Amygdala (tissue), 56 donors: ENCODE measurements at places on chromosomes 7 and 10.

DNA sequence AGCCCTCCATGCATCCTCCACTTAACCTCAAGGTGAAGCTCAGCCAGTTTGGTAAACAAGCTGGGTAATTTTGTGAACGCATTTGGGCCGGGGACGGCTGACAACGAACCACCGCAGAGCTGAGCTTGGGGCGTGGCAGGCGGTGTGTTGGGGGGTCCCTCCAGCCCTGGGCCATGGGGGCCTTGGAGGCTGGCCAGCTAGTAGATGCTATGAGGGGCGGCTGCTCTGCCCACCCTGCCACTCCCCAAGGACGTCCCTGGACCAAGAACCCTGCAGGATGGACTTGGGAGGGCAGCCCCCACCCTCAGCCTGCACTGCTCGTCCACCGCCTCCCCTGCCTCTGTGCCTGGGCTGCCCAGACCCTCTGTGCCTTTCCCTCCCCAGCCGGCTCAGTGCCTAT is 12.0 kb upstream of the SCART1 start:
- DNase-seq = no peak

GRCh38 chr10:37763132-37763531 is 94.3 kb downstream of the ZNF248 start:
- DNase-seq = no peak

DNA sequence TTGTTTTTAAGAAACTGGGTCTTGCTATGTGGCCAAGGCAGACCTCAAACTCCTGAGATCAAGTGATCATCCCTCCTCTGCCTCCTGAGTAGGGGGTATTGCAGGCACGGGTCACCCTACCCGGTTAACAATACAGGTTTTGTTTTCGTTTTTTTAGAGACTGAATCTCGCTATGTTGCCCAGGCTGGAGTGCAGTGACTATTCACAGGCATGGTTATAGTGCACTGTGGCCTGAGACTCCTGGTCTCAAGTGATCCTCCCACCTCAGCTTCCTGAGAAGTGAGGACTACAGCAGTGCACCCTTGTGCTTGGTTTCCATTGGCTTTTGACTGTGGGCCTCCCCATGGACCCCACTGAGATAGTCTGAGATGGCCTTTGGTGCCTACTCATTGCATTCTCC is 3.8 kb upstream of the TRIM24 start:
- DNase-seq = no peak

GRCh38 chr7:75842836-75843446 is 29.3 kb upstream of the CCL24 start:
- DNase-seq = peak; percentile 1

DNA sequence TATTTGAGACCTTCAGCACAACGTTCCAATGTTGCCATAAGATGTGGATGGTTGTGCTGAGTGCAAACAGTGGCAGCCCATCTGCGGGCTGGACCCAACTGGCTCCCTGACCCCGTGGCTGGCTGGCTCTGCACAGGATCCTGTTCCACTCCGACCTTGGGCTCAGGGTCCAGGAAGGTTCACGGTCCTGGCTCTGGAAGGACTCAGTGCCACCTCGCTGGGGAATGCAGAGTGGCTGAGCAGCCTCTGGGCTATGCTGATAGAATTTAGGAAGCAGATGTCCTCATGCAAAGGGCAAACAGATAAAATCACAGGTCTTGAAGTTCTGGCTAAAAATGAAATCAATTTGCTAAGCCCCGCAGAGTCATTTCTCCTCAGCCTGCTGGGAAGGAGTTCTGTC is 171.6 kb downstream of the PIP4K2A start:
- no peak for DNase-seq

GRCh38 chr7:77791956-77792355 is 6.3 kb downstream of the TMEM60 start:
- no peak for DNase-seq

- DNase-seq = no peak
These were observed 205.9 kb downstream of the SEC23IP start for GRCh38 chr10:120098232-120098930.

- no peak for DNase-seq
These were observed 75.8 kb downstream of the LSMEM1 start for GRCh38 chr7:112556633-112557032.

DNA sequence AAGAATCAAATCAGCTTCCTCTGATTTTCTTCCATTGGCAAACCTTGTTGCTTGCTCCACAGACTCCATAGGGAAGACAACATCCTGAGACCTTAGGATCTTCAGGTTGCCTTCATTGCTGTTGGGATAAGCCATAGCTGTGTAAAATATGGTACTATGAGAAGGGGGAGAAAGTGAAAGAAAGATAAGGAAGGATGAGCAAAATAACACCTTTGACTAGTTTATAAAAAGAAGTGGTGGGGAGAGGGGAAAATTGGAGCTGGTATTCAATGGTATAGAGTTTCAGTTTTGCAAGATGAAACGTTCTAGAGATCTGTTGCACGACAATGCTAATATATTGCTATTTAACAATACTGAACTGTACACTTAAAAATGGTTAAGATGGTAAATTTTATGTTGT is 180.4 kb upstream of the PHYHIPL start:
- no peak for DNase-seq

DNA sequence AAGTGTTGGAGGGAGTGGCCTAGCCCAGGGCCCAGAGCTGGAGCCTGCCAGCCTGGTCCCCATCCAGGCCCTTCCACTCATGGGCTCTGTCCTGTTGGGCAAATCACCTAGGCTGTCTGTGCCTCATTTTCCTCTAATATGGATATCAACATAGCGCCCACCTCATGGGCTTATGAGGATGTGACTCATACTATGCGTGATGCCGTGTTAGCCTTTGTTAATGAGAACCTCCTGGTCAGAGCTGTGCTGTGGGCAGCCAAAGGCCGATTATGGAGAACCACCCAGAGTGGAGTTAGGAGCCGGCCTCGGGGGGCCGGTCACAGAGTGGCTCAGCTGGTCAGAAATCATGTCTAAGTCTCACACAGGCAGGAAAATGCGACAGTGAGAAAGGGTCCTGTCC is 306.4 kb downstream of the PAXIP1 start:
- DNase-seq = no peak

- no peak for DNase-seq
These were observed 199.5 kb downstream of the GFRA1 start for GRCh38 chr10:116073510-116073909.

GRCh38 chr7:81721437-81721836 is 48.4 kb downstream of the HGF start:
- no peak for DNase-seq

DNA sequence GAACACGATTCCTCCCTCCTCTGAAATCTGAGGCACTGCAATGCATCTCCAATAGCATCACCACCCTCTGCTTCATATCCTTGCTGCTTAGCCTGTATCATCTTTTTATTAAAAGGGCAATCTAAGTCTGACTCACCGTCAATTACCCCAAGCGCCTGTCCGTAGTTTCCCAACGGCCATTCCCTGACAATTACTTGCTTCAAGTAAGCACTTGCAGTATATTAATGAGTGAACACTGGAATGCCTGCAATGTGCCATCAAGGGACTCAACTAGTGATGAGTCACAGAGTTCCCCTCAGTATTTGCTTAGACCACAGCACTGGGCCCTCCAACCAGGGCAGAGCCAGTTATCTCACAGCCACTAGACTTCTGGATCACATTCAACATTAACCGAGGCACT is 19.5 kb upstream of the PPP1R3C start:
- DNase-seq = no peak

DNA sequence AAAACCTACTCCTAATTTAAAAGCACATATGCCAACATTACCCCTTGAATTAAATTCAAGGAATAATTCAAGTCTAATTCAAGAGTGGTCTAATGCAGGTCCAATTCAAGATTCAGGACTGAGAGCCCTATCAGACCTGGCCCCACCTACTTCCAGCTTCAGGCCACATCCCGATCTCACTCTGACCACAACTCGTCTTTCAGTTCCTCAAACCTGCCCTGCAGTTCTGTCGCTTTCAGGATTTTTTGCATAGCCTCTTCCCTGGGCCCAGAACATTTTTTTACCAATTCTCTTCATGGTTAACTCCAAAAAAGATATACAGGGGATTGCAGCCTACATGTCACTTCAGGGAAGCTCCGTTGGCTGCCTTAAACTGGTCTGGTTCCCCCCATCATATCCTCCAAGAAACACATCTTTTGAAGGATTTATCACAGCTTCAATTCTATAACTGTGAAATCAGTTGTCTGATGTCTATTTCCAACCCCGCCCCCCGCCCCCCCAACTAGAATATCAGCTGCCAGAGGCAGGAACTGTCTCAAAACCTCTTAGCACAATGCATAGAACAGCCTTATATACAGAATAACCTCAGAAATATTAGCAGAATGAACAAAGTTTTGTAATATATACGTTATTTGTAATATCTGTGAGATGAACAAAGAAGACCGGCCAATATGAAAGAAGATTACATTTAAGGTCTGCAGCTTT is 20.8 kb downstream of the CCDC6 start:
- no peak for DNase-seq

GRCh38 chr10:116774728-116775151 is 32.4 kb upstream of the HSPA12A start:
- DNase-seq = no peak

- no peak for DNase-seq
These were observed 354.1 kb upstream of the SEMA3A start for GRCh38 chr7:84548366-84549365.

DNA sequence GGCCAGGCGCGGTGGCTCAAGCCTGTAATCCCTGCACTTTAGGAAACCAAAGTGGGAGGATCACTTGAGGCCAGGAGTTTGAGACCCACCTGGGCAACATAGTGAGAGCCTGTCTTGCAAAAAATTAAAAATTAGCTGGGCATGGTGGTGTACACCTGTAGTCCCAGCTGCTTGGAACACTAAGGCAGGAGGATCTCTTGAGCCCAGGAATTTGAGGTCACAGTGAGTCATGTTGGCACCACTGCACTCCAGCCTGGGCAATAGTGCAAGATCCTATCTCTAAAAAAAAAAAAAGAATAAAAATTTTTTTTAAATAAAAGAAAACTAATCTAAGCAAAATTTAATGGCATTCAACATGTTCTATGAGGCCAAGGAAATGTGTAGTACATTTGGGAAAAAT is 44.9 kb upstream of the UBN2 start:
- DNase-seq = no peak

- DNase-seq = no peak
These were observed 83.0 kb downstream of the ZNF365 start for GRCh38 chr10:62457196-62457595.

- no peak for DNase-seq
These were observed 1.6 kb upstream of the PILRA start for GRCh38 chr7:100371561-100372171.

DNA sequence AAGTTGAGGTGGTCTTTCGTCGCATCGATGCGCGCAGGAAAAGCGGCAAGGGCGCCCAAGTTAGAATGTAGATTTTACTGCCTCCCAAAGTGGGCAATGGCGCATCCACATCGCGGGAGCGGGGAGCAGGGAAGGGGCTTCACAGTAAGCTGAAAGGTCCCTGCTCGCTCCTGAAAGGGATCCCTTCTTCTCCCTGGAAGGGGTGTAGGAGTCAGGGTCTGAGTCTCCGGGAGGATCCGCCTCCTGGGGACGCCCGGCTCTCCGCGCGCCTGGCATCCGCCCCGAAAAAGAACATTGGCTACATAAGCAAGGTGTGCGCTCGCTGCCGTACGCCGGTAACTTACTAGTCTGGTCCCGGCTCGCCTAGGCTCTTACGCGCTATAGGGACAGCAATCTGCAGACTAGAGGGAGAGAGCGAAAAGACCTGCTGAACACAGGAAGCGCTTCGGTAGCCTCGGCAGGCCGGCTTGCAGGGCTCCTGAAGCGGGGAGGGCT is 804 bp downstream of the UNC5B start:
- no peak for DNase-seq

GRCh38 chr10:117427356-117427755 is 52.1 kb upstream of the PDZD8 start:
- DNase-seq = no peak

DNA sequence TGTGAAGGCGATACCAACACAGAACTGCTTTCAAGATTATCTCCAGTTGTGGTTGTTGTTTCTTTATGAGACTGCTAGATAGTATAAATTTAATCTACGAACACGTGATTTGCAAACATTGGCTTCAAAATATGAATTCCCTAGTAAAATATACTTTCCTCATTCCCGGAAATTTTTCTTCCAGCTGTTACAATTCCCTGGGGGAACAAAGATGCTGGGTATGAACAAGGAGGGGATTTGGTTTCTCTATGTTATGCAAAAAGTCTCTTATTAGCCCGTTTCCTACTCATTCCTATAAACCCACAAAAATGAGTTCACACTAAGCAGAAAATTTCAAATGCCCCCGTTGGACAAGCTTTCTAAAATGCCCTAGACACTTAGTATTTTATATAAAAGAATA is 928.3 kb downstream of the CNTNAP2 start:
- no peak for DNase-seq

- DNase-seq = no peak
These were observed 12.0 kb downstream of the EVX1 start for GRCh38 chr7:27254625-27255024.

DNA sequence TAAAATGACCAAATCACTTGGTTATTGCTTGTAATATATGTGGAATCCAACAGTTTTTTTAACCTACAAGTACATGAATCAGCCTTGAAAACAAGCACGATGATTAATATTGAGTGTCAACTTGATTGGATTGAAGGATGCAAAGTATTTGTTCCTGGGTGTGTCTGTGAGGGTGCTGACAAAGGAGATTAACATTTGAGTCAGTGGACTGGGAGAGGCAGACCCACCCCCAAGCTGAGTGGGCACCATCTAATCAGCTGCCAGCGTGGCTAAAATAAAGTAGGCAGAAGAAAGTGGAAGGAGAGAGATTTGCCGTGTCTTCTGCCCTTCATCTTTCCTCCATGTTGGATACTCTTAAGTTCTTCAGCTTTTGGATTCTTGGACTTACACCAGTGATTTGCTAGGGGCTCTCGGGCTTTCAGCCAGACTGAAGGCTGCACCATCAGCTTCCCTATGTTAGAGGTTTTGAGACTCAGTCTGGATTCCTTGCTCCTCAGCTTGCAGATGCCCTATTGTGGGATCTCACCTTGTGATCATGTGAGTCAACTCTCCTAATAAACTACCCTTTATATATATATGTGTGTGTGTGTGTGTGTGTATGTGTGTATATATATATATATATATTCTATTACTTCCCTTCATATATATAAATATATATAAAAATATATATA is 118.4 kb upstream of the WDR11 start:
- no peak for DNase-seq

- no peak for DNase-seq
These were observed 243.0 kb downstream of the SNX13 start for GRCh38 chr7:17697128-17697881.

DNA sequence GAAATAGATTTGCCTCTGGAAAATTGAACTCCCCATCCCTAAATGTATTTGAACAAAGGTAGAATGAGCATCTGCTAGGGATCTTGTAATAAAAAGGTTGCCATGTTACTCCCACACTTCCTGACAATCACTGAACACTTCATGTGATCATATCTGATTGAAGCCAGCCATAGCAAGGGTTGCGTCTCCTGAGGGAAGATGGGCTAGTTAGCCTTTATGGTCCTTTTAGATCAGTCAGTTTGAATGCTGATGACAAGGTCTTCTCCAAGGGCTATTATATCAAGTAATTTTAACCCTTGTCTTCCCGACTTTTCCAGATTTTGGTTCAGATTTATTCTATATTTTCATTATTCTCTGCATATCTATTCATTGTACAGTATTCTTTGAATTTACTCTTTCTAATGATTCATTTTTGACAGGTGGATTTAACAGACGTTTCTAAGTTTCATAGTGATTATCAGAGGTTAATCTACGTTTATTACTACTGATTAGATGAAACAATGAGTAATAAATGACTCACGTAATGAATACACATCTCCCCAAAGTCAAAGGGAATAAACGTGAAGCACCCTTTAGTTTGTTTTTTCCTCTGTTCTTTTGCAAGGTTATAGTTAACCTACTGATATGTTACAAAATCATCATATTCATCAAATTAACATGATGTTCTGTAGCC is 28.1 kb downstream of the CSGALNACT2 start:
- no peak for DNase-seq
